ENCODE measurements at places on chromosomes 5 and 9. TPM values are rescaled to one million over a fixed set of nuclear protein-coding genes. Genes with fewer than 3 reads are reported as not detected.
A peak's percentile ranks its signal among the peaks of the same experiment; 100 is the strongest.

GRCh38 chr9:35560625-35561337 lies 44.3 kb upstream of the TESK1 start:
- no peak for DNase-seq
- H3K4me3 ChIP-seq, result no peak overlapping the region
- H3K4me1 ChIP-seq, result peaks cover 16% of the 10 kb centered on the region
- no peaks in the 10 kb centered on the region for H3K27me3 ChIP-seq
- peaks cover 61% of the 10 kb centered on the region for H3K36me3 ChIP-seq

DNA sequence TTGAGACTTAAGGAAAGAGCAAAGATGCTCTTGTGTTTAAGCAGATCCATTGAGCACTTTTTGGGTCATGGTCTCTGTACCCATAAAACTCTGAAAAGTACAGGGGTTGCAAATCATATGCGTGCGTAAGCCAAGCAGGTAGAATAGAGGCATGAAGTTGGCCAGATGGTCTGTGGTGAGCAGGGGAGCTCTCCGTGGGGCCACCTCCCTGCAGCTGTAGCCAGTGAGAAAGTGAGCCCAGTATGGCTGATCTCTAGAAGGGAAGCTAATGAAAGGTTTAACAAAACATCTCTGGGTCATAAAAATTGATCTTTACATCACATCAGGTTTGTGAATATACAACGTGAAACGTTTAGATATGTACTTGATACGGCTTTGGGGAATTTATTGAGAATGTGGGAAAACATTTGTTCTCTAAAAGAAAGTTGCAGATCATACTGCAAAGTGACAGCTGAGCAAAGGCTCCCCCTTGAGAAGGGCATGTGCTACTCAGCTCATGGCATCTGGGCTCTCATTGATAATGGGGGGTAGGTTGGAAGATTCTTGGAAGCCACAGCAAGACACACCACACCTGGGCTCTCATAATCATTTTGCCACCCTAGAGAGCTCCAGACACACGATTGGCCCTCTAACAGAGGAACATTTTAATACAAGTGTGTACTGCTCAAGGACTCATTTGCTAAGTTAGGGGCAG lies 30.6 kb downstream of the SH3GL2 start:
- DNase-seq, result no peak
- H3K36me3 ChIP-seq, result no peaks in the 10 kb centered on the region
- no peak overlapping the region for H3K27ac ChIP-seq
- no peak overlapping the region for H3K4me3 ChIP-seq

GRCh38 chr5:53873235-53873634 lies 312.8 kb downstream of the NDUFS4 start:
- H3K4me3 ChIP-seq, result no peak overlapping the region
- no peak for DNase-seq
- no peaks in the 10 kb centered on the region for H3K4me1 ChIP-seq
- no peaks in the 10 kb centered on the region for H3K36me3 ChIP-seq
- no peaks in the 10 kb centered on the region for H3K27me3 ChIP-seq

DNA sequence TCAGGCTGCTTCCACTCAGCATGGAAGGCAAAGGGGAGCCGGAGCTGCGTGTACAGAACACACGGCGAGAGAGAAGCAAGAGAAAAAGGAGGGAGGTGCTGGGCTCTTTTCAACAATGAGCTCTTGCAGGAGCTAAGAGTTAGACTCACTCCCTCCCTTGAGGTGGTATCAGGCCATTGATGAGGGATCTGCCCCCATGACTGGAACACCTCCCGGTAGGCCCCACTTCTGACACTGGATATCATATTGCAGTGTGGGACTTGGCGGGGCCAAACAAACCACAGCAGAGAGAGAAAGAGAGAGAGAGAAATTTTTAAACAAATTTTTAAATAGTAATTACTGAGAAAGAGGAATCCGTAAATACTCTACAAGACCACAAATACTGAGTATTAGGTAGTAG lies 182.2 kb downstream of the TRIO start:
- H3K4me1 ChIP-seq, result peaks cover 5% of the 10 kb centered on the region
- no peak overlapping the region for H3K27ac ChIP-seq
- H3K4me3 ChIP-seq, result no peak overlapping the region
- DNase-seq, result no peak
- H3K36me3 ChIP-seq, result peaks cover 22% of the 10 kb centered on the region

GRCh38 chr5:87307796-87308423 lies 40.2 kb downstream of the RASA1 start:
- no peaks in the 10 kb centered on the region for H3K27me3 ChIP-seq
- H3K4me1 ChIP-seq, result no peaks in the 10 kb centered on the region
- DNase-seq, result no peak
- no peak overlapping the region for H3K27ac ChIP-seq
- H3K4me3 ChIP-seq, result no peak overlapping the region
- peaks cover 19% of the 10 kb centered on the region for H3K36me3 ChIP-seq

DNA sequence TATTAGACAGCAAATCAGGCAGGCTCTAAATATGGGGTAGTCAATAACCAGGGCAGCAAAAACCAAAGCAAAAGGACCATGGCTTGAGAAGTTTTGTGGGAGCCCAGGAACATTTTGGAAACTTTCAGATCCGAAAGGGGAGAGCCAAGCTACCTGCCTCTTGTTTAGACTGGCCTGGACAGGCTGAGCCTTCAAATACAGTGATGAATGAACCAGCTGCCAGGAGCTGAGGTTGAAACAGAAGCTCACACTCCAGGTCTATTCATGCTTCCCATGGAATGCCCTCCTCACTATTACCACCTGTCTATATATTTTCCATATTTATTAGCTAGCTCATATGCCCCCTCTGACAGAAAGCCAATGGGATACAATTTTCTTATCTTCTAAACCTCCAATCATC lies 150.8 kb upstream of the SLC44A1 start:
- no peaks in the 10 kb centered on the region for H3K36me3 ChIP-seq
- no peak for DNase-seq
- no peak overlapping the region for H3K4me3 ChIP-seq
- H3K27me3 ChIP-seq, result no peaks in the 10 kb centered on the region

GRCh38 chr5:67925511-67925910 lies 290.0 kb upstream of the PIK3R1 start:
- H3K27me3 ChIP-seq, result no peaks in the 10 kb centered on the region
- no peaks in the 10 kb centered on the region for H3K36me3 ChIP-seq
- H3K4me1 ChIP-seq, result no peaks in the 10 kb centered on the region
- no peak overlapping the region for H3K4me3 ChIP-seq
- no peak for DNase-seq

- H3K36me3 ChIP-seq, result no peaks in the 10 kb centered on the region
- no peaks in the 10 kb centered on the region for H3K4me1 ChIP-seq
- no peak overlapping the region for H3K27ac ChIP-seq
- DNase-seq, result no peak
- no peak overlapping the region for H3K4me3 ChIP-seq
- no peaks in the 10 kb centered on the region for H3K27me3 ChIP-seq
These were observed 137.0 kb downstream of the SAXO1 start for GRCh38 chr9:18896004-18896403.

GRCh38 chr5:141560151-141560550 lies 58.6 kb downstream of the DIAPH1 start:
- DNase-seq, result no peak
- H3K27ac ChIP-seq, result peak overlapping the region; percentile 82
- peaks cover 19% of the 10 kb centered on the region for H3K36me3 ChIP-seq
- H3K4me3 ChIP-seq, result no peak overlapping the region
- peaks cover 41% of the 10 kb centered on the region for H3K4me1 ChIP-seq
- no peaks in the 10 kb centered on the region for H3K27me3 ChIP-seq

Gene QRFP
- total RNA-seq, result not detected

DNA sequence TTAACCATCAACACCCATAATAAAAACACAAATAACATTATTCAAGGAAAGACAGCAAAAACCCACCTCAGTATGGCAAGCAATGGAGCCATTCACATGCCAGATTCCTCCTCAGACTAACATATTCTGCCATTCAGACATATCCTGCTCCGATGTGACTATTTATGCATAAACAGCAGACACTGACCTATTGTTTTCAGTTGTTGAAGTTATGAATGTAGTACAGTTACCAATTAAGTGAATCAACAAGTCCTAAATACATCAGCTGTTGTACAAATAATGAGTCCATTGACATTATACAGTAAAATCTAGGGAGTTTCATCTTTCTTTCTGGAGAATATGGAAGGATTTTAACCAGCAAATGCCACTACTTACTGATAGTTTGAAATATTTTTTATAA lies 131.7 kb downstream of the DENND1A start:
- no peaks in the 10 kb centered on the region for H3K36me3 ChIP-seq
- no peaks in the 10 kb centered on the region for H3K27me3 ChIP-seq
- no peak overlapping the region for H3K4me3 ChIP-seq
- no peak overlapping the region for H3K27ac ChIP-seq
- no peak for DNase-seq

Gene BARHL1
- not detected for total RNA-seq

DNA sequence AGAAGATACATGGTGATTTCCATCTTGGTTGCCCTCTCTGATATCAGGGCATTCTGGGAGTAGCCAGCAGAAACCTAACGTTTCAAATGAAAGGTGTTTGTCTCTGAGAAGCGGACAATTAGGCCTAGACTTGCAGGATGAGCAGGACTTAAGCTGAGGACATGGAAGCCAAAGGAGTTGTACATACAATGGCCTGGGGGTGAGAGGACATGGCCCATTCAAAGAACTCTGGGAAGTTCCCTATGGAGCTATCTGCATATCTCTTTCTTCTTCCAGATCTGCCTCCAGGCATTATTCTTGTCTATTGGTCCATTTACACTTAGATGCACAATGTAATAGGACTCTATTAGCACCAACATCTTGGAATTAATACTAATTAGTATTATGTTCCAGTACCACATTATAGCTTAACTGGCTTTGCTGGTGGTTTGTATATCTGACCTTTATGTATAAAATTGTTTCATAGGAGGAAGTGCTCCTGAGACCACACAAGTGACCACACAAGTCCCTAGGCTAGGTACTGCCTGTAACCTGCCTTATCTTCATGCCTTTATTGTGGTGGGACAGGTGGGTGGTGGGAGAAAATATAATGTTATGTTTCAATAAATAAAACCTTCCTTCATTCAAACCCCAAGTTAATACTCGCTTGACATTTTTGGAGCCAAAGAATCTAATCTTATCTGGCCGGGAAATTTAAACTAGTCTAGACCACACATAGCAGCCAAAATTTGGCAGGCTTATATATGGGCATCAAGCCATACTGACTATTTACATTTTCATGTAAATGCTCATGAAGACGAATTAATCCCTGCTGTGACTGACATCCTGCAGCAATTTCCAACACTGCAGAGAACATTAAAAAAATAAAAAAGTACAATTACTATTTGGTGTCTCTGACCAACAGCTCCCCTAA lies 52.1 kb upstream of the EQTN start:
- H3K4me1 ChIP-seq, result peaks cover 37% of the 10 kb centered on the region
- H3K36me3 ChIP-seq, result no peaks in the 10 kb centered on the region
- H3K27ac ChIP-seq, result peak overlapping the region; percentile 12
- H3K27me3 ChIP-seq, result no peaks in the 10 kb centered on the region
- no peak for DNase-seq

Gene SPATA31A3
- total RNA-seq, result not detected

DNA sequence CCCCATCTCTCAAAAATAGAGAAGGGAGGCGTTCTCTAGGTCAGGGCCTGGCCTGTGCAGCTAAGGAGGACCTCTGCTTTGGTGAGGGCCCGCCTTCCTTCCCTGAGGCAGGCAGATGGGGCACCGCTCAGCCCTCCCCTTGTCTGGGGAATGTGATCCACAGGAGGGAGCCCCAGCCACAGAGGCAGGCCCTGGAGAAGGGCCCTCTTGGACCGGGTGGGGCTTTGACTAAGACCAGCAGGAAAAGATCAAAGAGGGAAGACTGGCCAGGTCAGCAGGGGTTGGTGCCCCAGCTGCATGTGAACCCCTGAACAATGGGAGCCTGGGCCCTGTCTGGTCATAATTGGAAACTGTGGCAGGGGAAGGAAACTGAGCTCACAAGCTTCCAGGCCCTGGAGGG lies 21.9 kb downstream of the PTPA start:
- no peak for DNase-seq
- no peaks in the 10 kb centered on the region for H3K27me3 ChIP-seq
- H3K4me3 ChIP-seq, result no peak overlapping the region
- peaks cover 88% of the 10 kb centered on the region for H3K36me3 ChIP-seq
- H3K27ac ChIP-seq, result no peak overlapping the region

DNA sequence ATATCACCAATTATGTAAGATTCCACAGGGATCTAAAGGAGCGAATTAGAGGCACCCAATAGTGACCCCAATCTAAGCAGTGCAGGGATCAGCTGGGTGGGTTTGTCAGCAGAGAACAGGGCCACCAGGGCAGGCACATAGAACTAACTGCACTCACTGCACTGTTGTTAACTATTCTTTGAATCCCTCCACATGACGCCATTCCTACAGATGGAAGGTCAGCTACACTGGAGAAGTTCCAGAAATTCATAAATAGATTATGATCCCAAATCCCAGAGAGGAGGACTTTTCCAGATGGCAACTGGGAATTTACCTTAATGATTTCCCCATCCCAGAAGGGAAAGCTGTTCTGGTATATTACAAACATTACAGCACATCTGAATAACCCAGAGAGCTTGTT lies 84.2 kb downstream of the THBS4 start:
- H3K27ac ChIP-seq, result no peak overlapping the region
- peaks cover 15% of the 10 kb centered on the region for H3K4me1 ChIP-seq
- H3K27me3 ChIP-seq, result no peaks in the 10 kb centered on the region
- no peak overlapping the region for H3K4me3 ChIP-seq
- no peak for DNase-seq

GRCh38 chr9:18421391-18421790 lies 52.6 kb upstream of the ADAMTSL1 start:
- no peak overlapping the region for H3K4me3 ChIP-seq
- no peaks in the 10 kb centered on the region for H3K36me3 ChIP-seq
- no peak overlapping the region for H3K27ac ChIP-seq
- no peaks in the 10 kb centered on the region for H3K27me3 ChIP-seq

Measured in lower lobe of right lung (tissue), 2 donors.